Nephron progenitor cell (in vitro differentiated cells): ENCODE measurements at places on chromosomes 5 and 9.

GRCh38 chr5:158814521-158814920 lies 285.2 kb downstream of the EBF1 start:
- no peak for DNase-seq

GRCh38 chr5:71872311-71872864 lies 153.3 kb downstream of the CARTPT start:
- DNase-seq: no peak

DNA sequence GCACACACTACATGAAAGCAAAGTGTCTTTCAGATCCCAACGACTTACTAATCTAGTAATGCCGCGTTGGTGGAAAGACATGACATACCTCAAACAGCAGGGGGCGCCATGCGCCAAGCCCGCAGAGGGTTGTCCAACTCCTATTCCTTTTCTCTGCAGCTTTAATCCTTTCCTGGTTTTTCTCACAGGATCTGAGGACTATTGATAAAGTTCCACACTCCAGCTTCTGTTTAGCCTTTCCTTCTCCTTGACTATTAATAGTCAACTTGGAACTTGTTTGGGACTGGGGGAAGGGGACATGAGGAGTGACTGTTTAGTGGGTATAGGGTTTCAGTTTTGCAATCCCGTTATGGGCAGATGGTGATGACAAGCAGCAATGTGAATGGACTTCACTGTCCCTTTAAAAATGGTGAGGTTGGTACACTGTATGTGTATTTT lies 62.9 kb downstream of the OTULIN start:
- peak; percentile 85 for DNase-seq

- no peak for DNase-seq
Measured at GRCh38 chr9:76598981-76599380, 140.0 kb downstream of the GCNT1 start.

GRCh38 chr9:134836406-134836970 lies 44.1 kb upstream of the FCN2 start:
- no peak for DNase-seq

DNA sequence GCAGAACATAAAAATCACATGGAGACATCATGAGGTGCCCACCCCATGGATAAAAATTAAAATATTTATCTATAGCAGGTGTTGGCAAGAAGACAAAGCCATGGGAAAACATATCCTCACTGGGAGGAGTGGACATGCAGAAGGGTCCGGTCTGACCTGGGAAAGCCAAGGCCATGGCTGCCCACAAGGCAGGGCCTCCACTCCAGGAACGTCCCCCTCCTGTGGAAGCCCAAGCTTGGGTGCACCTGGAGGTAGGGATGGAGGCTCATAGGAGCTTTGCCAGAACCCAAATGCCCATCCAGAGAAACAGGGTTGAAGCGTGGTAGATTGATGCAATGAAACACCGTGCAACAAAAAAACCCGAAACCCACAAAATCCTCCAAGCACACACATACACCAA lies 81.4 kb upstream of the COL5A1 start:
- DNase-seq: no peak

GRCh38 chr5:156434471-156434870 lies 107.5 kb downstream of the SGCD start:
- no peak for DNase-seq

DNA sequence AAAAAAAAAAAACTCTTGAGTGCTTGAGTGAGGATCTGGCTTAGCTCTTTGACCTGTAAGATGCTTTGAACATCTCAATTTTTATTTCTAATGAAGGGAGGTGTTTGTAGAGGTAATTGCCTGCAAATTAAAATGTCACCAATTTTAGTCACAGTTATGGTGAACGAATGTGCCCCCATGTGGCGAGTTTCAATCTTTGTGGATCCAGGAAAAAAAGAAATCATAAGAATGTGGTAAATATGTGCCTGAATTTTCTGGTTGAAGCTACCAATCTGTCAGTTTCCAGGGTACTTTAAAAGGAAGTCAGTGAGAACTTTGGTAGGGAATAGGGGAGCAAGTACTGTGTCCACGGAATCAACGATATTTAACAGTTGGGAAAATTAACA lies 1772.4 kb upstream of the CDH9 start:
- no peak for DNase-seq

DNA sequence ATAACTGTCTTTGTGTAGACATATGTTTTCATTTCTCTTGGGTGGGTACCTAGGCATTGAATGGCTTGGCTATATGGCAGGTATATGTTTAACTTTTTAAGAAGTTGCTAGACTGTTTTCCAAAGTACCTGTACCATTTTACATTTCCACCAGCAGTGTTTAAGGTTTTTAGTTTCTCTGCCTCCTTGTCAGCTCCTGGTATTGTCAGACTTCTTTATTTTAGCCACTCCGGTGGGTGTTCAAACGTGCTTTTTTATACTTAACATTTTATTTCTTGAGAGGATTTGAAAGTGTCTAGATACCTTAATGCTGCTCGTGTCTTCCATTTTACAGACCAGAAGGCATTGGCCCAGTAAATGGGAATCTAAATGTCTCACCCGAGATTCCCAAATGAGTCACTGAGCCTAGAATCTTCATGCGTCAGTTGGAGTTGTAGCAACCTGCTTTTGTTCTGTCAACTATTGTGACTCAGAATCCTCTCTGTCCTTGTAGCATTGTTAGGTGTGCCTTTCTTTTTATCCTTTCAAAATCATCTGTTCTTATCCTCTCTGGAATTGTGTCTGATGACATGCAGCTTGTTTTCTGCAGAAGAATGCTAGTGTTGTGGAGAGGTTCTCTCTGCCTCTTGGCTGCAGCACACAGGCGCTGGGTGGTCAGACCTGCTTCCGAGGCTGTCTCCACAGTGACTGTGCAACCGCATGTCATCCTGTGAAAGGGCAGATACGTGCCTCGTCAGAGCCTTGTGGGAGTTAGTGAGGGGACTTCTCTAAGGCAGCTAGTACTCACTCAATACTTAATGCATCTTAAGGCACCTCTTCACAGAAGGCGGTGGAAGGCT lies 291.8 kb downstream of the AOPEP start:
- no peak for DNase-seq

DNA sequence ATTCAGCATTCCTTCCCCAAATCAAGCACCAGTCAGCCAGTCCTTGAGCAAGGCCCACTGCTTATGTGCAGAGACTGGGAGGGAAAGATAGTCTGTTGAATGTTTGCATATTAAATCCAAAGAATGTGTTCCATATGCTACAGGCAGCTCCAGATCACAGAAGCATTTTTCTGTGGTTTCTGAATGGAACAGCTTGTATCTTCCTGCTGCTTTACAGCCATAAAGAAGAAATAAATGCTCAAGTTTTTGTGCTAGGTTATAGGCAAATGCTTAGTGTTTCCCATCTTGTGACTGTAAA lies 310.3 kb downstream of the TRIM36 start:
- DNase-seq: no peak

DNA sequence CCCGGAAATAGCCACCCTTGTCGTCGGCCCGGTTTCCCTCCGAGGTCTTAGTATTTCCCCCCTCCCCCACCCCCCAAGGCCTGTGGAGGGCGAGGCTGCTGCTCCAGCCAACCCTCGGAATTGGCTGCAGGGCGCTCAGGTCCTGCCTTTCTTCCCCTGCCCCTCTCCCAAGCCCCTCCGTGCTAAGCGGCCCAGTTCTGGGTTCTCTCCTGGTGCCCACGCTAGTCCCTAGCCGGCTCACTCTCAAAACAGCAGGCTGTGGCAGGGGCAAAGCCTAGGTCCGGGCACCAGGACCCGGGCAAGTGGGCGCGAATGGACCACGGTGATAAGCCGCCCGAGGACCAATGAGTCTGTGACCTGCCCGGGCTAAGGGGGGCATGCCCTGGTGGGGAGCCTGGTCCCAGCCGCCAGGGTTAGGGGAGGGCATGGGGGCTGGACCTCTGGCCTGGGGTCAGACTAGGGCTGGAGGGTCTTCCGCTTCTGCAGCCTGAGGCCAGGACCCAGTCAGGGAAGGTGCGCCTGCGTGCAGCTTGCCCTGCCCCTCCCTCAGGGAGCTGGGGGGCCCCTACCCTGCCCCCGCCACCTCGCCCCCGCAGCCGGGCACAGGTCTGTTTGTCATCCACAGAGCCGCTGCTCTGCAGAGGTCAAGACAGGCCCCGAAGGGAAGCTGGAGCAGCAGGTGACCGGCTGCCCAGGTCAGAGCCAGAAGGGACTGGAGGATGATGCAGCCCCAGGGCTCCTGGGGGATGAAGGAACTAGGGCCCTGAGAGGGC lies 5.0 kb upstream of the IRX4 start:
- no peak for DNase-seq

- DNase-seq: no peak
Measured at GRCh38 chr5:135743181-135743580, 91.3 kb upstream of the SLC25A48 start.

- DNase-seq: no peak
Measured at GRCh38 chr5:106399391-106399790, 1271.3 kb downstream of the EFNA5 start.

DNA sequence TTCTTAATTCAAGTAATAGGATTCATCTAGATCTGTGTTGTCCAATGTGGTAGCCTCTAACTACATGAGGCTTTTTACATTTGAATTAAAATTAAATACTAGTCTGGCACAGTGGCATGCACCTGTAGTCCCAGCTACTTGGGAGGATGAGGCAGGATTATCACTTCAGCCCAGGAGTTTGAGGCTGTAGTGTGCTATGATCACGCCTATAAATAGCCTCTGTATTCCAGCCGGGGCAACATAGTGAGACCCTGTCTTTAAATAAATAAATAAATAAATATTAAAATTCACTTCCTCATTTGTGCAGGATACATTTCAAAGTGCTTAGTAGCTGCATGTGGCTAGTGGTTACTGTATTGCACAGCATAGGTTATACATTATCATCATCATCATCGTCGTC lies 91.8 kb downstream of the UBE2R2 start:
- DNase-seq: no peak

GRCh38 chr9:95488954-95489353 lies 27.8 kb downstream of the PTCH1 start:
- DNase-seq: no peak

GRCh38 chr5:92922231-92922967 lies 658.6 kb downstream of the NR2F1-AS1 start:
- no peak for DNase-seq

- no peak for DNase-seq
Measured at GRCh38 chr5:36656556-36656955, 50.1 kb downstream of the SLC1A3 start.

GRCh38 chr9:28503573-28503972 lies 930.3 kb upstream of the C9orf72 start:
- no peak for DNase-seq

- peak; percentile 85 for DNase-seq
Measured at GRCh38 chr9:122099271-122099869, 6.3 kb upstream of the TTLL11 start.

- DNase-seq: no peak
Measured at GRCh38 chr5:58934629-58935097, 351.8 kb downstream of the RAB3C start.

DNA sequence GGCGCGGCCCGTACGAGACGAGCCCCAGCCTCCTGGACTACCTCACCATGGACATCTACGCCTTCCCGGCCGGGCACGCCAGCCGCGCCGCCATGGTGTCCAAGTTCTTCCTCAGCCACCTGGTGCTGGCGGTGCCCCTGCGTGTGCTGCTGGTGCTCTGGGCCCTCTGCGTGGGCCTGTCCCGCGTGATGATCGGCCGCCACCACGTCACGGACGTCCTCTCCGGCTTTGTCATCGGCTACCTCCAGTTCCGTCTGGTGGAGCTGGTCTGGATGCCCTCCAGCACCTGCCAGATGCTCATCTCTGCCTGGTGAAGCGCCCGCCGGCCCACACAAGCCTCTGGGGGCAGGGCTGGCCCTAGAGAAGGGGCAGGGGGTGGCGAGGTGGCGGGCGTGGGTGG lies 18.5 kb downstream of the PLPP7 start:
- DNase-seq: no peak

- DNase-seq: no peak
Measured at GRCh38 chr9:88898039-88898720, 93.1 kb upstream of the S1PR3 start.

DNA sequence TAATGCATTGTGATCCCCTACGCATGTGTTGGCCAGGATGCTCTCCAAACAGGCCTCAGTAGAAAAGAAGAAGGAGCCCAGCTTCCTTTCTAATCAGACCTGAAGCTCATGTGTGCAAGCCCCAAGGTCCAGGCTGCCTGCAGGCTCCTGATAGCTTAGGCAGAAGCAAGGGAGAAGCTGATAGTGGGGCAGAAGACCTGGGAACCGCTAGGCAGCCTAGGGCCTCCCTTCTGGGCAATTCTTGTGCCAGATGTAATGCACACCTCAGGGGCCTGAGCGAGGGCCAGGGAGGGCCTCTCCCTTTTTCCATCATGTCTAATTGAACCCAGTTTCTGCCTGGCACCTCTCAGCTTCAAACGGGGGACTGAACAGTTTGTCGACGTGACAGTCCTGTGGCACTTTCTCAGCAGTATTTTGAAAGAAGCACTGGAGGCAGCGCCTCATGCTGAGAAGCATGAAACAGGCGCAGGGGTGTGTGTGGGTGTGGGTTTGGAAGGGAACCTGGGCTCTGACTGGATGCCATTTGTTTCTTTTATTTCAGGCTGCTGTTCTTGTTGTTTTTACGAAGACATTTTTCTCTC lies 212.8 kb downstream of the PIK3R1 start:
- no peak for DNase-seq

- peak; percentile 22 for DNase-seq
Measured at GRCh38 chr9:72305102-72305546, 59.9 kb downstream of the ZFAND5 start.

DNA sequence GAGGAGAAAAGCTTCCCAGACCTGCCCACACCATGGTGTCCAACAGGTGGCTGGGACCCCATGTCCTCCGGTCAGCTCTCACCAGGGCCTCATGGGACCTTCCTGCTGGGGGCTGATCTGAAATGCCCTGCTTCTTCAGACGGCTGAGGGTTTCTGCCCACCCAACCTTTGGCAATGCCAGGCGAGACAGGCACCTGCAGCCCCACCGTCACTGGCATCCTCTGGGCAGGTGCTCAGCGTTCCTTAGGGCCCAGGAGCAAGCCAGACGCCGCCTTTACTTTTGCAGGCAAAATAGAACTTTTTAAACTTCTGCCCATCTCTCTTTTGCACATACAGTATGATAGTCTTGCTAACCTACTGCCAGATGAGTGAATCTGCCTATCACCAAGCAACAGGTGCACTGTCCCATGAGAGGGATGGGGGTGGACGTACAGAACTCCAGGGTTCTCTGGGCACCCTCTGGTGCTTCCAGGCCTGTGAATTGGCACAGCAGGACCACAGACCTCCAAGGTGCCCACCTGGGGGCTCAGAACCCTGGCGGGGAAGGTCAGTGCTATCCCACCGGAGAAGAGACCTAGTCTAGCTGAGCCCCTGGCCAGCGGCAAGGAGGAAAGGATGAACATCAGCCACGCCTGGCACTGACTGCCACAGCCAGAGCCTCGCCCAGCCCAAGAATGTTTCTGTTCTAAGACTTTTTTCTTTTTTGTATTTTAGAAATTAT lies 7.5 kb downstream of the OBP2B start:
- no peak for DNase-seq

GRCh38 chr9:101737165-101737704 lies 1.2 kb downstream of the GRIN3A start:
- peak; percentile 5 for DNase-seq

GRCh38 chr5:177365845-177366527 lies 8.3 kb downstream of the RGS14 start:
- DNase-seq: no peak

DNA sequence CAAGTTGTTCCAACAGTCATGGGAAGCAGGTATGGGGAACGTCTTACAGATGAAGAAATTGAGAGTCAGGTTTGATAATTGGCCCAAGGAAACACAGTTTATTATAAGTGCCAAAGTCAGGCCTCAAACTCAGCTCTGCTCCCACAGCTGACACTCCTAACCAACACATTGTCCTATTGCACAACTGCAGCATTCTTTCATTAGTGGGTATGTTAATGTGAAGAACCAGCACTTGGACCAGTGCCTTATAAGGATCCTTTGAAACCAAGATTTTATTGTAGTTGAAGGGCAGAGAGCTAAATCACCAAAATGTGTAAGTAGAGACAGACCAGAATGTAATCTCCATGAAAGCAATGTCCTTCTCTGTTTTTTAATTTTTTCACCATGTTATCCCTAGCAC lies 56.1 kb downstream of the GRIA1 start:
- DNase-seq: no peak
